ENCODE measurements at places on chromosomes 6 and 20.

DNA sequence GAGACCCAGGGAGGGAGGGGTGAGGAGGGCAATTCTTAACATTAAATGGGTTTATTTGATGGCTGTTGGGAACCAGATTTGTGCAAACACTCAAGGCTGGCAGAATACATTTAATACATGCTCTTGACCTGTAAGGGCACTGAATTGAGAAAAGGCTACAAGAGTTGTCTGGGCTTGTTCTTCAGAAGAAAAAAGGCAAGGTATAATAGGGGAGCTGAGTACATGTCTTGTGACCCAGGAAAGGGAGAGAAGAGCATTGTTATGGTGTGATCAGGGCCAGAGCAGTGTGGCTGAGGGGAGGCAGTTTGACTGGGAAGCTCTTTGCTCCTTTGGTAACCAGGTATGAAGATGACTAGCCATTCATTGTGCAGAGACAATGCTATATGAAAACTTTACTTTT lies 18.9 kb downstream of the KLHL31 start:
- DNase-seq, result no peak

- DNase-seq, result no peak
Measured at GRCh38 chr6:140897804-140898573, 1234.7 kb upstream of the GJE1 start.

- DNase-seq, result no peak
Measured at GRCh38 chr6:48714250-48714649, 603.3 kb upstream of the PTCHD4 start.

GRCh38 chr6:90375681-90376439 lies 79.2 kb upstream of the BACH2 start:
- DNase-seq, result peak; percentile 82

DNA sequence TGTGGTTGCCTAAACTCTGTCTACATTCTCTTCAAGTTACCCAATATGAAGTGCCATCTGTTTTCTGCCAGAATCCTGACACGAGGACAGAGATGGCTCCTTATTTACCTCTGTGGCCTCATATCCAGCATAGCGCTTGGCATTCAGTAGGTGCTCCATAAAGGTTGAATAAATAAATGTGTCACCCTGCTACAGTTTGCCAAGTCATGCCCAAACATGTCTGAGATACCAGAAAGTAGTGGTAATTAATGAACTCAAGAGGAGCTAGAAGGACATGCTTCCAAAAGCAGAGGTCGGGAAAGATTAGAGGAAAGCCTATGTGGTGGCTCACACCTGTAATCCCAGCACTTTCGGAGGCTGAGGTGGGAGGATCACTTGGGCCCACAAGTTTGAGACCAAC lies 30.9 kb upstream of the E2F3 start:
- DNase-seq, result no peak

GRCh38 chr20:62953839-62954703 lies 1.6 kb downstream of the SLC17A9 start:
- peak; percentile 56 for DNase-seq

- no peak for DNase-seq
Measured at GRCh38 chr6:139296927-139297326, 5.1 kb upstream of the TXLNB start.

GRCh38 chr6:166471797-166472260 lies 89.1 kb upstream of the MPC1 start:
- DNase-seq, result no peak

DNA sequence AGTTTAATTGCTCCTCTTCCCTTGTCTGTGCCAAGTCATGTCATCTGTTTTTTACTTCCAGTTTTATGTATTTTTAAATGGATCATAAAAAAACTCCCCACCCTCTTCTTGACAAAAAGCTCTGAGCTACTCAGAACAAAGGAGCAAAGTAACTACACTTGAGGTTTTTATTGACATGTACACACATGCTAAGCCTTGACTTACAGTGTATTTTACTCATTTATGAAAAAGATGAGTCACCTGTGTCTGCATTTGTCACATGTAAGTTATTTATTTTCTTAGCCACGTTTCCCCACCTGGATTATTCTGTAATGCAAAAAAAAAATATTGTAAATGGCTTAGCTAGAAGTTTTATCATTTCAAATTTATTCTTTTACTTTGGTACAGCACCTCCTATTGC lies 628.8 kb upstream of the SLC35B3 start:
- DNase-seq, result no peak

DNA sequence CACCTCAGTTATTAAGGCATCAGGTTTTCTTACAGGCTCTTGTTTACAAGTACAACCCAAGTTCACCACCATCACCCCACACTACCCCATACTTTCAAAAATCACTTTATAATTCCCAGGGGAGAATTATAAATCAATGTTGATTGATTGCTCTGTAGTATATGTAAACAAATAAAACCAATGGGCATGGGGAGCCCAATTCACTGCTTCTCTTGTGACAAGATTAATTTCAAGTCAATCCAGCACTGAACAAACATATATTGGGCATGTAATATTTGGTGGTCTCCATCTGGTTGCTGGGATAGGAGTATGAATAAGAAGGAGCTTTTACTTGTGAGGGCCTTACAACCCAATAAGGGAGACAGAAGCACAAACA lies 95.8 kb downstream of the CLVS2 start:
- no peak for DNase-seq

DNA sequence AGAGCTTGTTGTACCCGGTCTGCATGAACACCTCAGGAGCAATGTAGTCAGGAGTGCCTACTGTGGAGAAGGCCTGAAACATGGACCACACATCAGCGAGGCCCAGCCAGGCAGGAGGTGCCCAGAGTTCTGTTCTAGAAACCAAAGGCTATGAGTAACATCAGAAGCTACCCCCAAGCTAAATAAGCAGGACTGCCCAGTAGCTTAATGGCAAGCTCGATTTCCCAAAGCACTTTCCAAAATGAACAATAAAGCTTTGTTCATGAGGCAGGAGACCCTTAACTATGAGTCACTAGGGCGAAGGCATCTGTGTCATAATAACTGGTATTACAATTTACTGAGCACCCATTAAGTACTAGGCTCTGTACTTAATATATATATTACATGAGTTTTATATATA lies 47.4 kb downstream of the STK38 start:
- DNase-seq, result no peak

DNA sequence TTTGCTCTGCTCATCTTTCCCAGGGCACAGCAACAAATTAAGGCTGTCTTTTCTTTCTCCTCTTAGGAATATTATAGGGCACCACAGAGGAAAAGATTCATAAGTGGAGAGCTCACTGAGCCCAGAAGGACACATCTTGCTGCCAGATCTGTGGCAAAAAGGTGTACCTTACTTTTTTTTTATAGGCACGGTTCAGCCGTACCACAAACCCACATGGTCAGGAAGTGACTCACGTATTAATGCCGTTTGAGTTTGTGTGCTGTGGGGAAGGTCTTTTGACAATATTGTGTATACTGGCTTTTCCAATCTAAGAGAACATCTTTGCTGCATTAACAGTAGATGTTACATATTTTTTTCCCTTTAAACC lies 28.4 kb downstream of the PAQR8 start:
- no peak for DNase-seq

DNA sequence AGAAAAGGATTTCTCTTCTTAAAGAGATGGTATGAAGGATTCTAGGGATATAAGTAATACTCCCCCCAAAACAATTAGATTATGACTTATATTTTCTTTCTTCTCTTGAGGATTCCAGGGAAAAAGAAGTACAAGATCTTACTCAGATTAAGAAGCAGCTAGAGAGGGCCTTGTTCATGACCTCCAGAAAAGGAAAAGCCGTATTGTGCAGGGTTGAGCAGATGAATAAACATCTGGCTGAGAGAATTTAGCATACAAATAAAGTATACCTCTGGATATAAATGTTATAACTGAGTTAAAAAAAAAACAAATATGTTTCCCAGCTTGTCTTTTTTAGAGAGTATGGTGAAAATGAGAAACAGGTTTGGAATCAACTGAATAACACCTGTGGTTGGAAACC lies 11.3 kb downstream of the MYO6 start:
- DNase-seq, result no peak

DNA sequence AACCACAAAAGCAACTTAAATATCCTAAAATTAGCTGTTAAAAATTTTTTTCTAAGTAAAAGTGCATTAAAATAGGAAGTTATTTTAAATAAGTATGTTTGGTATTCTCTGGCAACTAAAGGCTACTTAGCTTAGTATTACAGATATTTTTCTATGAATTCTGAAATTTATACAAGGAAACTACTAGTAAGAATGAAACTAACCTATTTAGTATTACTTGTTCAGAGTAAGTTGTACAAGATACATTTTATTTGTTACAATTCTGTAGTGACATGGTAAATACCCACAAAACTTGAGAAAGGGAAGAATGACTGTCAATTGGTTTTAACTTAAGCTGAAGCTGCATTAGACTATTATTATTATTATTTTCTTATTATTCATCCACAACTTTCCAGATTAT lies 6.5 kb downstream of the PHIP start:
- DNase-seq, result no peak

DNA sequence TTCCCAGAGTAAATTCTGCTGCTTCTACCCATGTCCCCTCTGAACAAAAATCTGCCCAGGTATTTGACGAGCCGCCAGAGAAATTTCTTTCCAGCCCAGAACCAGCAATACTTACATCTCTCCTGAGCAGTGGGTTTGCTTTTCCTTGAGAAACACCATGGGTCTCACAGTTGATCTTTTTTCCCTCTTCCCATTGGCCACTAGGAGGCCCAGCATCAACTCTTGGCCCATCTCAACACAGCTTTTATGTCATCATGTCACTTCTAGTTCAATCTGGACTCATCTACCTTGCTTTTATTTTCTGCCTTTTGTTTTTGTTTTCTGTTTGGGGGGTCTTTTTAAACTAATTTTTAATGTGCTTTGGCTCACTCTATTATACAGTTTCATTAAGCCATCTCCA lies 18.8 kb downstream of the MAFB start:
- no peak for DNase-seq

GRCh38 chr6:134520181-134521115 lies 202.5 kb upstream of the SGK1 start:
- no peak for DNase-seq

- no peak for DNase-seq
Measured at GRCh38 chr6:74015427-74015826, 319.4 kb downstream of the CD109 start.

DNA sequence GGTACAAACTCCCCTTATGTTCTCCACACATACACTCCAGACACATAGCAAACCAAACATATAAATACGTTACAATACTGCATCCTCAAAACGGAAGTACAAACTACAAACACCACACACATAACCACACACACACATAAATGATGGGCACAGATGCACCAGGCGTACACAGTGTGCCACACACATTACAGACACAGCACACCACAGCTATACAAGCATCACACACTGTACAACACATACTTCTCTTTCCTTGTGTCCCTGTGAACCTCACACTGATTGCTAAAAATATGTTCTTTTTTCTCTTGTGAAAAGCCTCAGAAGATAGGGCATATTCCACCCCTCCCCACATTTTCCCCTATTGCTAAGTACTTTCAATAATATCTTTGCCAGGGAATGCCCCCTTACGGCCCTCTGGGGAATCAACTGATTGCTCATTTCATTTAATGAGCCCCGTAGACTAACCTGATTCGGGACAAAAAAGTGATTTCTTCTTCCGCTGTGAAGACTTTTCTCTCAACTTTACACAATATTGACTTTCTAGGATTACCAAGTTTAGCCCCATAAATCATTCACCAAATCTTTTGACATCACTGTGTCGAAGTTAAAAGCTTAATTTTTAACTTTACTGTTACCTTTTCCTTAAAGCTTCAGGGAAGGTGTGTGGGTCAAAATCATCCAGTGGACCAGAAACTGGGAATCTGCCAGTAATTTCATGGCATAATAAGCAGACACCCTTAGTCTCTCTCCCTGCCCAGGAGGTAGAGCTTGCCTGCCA lies at the start of gene SLC17A1:
TSS of gene SLC17A1 (minus strand) at position 521 of the 775 bp plus-strand sequence. CDS start 1,495 bp downstream, outside the sequence.
- DNase-seq, result no peak

GRCh38 chr20:48658505-48658904 lies 169.3 kb downstream of the PREX1 start:
- DNase-seq, result no peak

- no peak for DNase-seq
Measured at GRCh38 chr20:57393321-57394120, 2.3 kb downstream of the RBM38 start.

GRCh38 chr6:87297119-87297518 lies 25.3 kb upstream of the SMIM8 start:
- DNase-seq, result no peak
